ENCODE measurements at places on chromosomes 13 and 19.

- DNase-seq: no peak
Observed at GRCh38 chr19:2554856-2555255, 78.9 kb downstream of the GADD45B start.

DNA sequence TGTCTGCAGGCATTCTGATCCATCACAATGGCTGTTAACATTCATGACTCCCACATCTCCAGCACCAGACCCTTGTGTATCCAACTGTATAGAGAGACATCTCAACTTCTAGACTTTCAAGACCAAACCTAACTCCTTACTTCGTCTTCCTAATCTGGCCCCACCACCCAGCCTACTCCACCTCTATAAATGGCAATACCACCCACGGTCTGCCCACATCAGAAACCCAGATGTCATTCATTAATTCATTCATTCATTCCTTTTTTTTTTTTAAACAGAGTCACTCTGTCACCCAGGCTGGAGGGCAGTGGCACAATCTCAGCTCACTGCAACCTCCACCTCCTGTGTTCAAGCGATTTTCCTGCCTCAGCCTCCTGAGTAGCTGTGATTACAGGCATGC lies 10.4 kb downstream of the GPR42 start:
- DNase-seq: no peak

DNA sequence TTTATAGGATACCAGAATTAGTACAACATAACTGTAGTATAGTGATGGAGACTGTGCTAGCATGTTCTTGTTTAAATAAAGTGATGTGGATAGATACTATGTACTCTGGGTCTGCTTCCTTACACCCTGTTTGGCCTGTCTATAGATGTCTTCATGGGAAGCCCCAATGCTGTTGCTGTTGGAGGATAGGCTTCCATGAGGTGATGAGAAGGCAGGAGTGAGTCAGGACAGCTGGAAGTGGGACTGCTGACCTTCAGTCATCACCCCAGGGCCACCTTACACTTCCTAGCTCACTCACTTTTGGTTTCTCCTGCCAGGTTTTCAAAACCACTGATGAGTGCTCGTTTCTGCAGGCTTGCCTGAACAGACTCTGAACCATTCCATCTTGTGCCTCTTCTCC lies 4.2 kb downstream of the KCTD4 start:
- DNase-seq: peak; percentile 49

DNA sequence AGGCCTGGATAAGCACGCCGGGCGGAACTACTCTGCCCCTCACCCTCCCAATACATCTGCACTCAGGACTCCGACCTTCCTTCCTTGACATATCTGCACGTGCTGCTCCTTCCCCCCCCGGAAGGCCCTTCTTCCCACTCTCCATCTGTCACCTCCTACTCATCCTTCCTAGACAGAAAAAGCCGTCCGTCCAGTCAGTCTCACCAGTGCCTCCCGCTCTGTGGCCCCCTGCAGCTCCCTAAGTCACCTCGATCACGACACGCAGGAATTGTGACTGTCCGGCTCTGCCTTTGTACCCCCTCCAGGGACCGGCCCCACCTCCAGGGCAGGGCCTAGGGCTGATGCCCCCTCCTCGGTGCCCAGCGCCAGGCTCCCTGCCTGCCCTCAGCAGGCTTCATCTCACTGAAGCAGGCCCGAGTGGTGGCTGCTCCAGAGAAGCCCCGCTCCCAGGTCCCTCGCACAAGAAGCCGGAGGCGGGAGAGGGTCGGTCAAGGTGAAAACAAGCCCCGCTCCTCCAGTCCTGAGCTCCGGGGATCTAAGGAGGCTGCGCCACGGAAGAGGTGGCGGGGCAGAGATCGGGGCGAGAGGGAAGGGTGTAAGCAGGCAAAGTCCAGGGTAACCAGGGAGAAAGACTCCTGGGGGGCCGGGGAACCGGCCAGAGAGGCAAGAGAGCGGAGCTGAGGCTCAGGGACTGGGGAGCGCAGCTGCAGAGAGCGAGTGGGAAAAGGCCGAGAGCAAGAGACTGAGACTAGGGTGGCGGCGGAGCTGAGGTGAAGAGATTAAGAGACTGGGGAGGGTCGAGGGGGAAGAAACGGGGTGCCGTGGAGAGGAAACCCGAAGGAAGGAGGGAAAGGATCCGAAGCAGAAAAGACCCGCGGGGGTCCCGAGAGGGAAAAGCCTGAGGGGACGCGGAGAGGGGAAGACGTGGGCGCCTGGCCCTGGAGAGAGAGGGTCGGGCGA lies 1.1 kb downstream of the PPP6R1 start:
- DNase-seq: peak; percentile 14

GRCh38 chr13:24276306-24276705 lies 33.1 kb upstream of the C1QTNF9 start:
- DNase-seq: no peak

GRCh38 chr13:109713681-109714080 lies 72.7 kb downstream of the IRS2 start:
- no peak for DNase-seq

DNA sequence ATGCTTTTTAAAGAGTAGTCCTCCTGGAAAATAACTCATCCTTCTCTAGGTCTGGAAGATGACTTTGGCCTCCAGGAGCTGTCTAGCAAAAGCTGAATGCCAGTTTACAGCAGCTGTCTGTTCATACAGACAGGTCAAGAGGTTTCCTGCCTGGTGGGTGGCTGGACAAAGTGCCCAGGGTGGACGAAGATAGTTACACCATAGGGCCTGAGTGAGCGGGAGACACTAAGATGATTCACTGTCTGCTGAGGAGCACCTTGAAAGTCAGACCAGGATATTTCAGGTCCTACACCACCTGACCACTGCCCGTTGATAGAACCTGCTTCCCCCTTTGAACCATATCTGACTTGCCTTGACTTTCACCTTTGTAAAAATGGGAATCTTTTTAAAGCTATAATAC lies 49.2 kb upstream of the RCBTB2 start:
- no peak for DNase-seq

All from amniotic epithelial cell (primary cell).